ENCODE measurements at places on chromosomes 1 and 21.
A peak's percentile ranks its signal among the peaks of the same experiment; 100 is the strongest.

DNA sequence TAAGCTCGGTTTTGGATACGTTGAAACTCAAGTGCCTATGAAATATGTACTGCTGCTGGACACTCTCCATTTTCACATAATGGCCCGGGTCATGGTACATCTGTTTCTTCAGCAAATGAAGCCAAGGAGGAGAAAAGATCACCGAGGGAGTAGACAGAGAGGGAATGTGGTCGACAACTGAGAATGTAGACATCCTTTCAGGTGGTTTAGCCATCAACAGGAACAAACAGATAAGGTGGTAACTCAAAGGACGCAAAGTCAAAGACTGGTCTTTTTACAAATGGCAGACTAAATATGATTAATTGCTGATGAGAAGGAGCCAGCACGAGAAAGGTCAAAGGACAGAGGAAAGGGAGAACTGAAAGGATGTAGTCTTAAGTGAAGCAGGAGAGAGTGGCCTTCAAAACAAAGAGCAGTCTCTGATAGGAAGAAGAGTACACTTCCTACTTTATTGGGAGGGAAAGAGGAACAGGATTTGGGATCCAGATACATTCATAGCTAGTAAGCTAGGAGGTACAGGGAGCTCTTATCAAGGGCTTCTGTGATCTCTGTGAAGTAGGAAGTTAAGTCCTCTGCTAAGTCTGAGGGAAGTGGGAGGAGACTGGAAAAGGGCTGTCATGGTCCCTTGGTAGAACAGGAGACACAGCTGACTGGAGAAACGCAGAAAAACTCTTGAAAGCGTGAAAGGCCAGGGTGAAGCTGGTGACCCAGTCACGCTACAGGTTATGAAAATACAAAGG is 28.3 kb downstream of the NUP133 start:
- no peak for DNase-seq

- peak; percentile 52 for DNase-seq
These were observed 24.0 kb downstream of the MRAP start for GRCh38 chr21:32322676-32323075.

DNA sequence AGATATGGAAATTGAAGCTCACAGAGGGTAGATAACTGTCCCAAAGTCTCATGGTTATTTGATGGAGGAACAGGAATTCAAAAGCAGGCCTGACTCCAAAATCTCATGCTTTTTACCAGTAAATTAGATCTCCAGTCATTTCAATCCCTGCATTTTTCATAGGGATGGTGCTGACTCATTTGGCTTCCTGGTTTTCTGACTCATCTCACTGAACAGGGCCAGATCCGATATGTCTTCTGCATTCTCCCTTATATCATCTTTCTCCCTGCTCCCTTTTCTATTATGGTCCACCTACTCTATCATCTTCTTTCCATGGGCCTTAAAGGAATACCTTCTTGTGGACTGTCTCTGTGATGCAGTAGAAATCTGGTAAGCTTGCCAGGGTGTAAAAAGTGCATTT is 187.2 kb downstream of the FGGY start:
- DNase-seq = no peak

GRCh38 chr1:110412576-110412975 is 5.1 kb upstream of the LAMTOR5 start:
- DNase-seq = peak; percentile 62

- DNase-seq = no peak
These were observed 677 bp downstream of the AGPAT3 start for GRCh38 chr21:43865540-43866259.

DNA sequence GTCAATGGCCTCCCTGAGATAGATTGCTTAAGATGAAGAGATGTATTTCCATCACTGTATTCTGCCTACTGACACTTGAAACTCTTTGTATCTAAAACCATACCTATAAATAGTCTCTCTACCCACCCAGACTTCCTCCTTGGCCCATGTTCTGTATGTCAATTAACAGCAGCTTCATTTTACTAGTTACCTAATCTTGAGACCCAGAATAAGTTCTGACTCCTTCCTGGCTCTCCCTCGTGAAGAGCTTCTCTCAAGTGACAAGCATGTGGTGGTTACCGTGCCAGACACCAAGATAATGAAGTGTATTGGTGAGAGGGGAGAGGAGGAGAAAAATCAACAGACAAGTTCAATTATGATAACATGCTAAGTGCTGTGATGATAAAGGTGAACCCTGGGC is 128.8 kb upstream of the RAVER2 start:
- DNase-seq = no peak

DNA sequence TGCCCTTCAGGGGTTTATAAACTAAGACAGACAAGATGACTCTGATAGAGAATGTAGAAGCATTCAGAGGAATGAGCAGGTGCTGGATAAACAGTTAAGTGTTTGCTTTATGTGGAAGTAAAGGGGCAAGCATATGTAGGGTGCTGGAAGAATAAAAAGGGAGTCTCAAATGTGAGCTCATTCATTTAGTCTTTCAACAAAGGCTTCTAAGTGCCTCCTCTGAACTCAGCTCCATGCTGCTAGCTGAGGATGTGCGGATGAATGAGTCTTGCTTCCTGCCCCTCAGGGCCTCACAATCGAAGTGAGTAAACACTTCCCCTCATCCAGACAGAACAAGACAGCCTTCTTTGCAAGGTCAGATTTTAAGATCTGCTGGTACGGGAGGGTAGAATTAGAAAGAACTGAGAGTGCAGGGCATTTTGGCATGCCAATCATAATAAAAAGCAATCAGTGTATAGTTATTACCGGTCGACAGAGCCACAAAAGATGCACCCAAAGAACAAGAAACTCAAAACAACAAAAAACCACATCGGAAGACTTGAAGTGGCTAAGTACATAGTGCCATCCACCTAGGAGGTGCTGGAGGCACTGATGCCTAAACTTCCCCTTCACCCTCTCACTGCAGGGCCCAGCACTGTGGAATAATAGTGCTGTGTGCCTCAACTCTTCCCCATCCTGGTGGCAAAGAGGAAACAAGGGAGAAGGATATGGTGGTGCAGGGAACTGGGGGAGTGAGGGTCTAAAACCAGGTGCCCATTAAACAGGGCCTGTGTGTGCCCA is 69.8 kb downstream of the TNR start:
- DNase-seq = no peak

- DNase-seq = no peak
These were observed 5.2 kb upstream of the AHDC1 start for GRCh38 chr1:27609210-27609555.

GRCh38 chr1:31984419-31985347 is 29.0 kb upstream of the KHDRBS1 start:
- no peak for DNase-seq
